ENCODE measurements at places on chromosomes 4 and X. TPM values are rescaled to one million over a fixed set of nuclear protein-coding genes. Genes with fewer than 3 reads are reported as not detected.

Gene PDE5A
- total RNA-seq: 9.9 TPM

Gene MAGEA6
- total RNA-seq: not detected

Gene SPANXA1
- not detected for total RNA-seq

Gene NLGN4X
- total RNA-seq: 0.52 TPM

Gene GNRHR
- total RNA-seq: not detected

Gene CFAP299
- not detected for total RNA-seq

Gene TCEAL3
- 5.1 TPM for total RNA-seq

Gene CT47A1
- not detected for total RNA-seq

Gene RAB40A
- not detected for total RNA-seq

Gene OPHN1
- 10.8 TPM for total RNA-seq

Gene ATG4A
- total RNA-seq: 22.1 TPM

Gene LRAT
- total RNA-seq: not detected

Gene NPNT
- 2.6 TPM for total RNA-seq

Gene RTL9
- total RNA-seq: not detected

Gene SPANXN4
- total RNA-seq: not detected

Gene VBP1
- 79.9 TPM for total RNA-seq

Gene DCAF8L2
- total RNA-seq: not detected

Gene CT45A3
- total RNA-seq: not detected

Gene HERC6
- total RNA-seq: 1.6 TPM

Gene S100P
- total RNA-seq: not detected

Gene DOK7
- total RNA-seq: 10.5 TPM

Gene AWAT2
- not detected for total RNA-seq

Gene RNF150
- 1.6 TPM for total RNA-seq

Gene EFHC2
- not detected for total RNA-seq

Gene PPP1R2C
- total RNA-seq: not detected

Gene CCDC160
- not detected for total RNA-seq

Gene PHOX2B
- total RNA-seq: not detected

Gene KLB
- not detected for total RNA-seq

Gene QRFPR
- not detected for total RNA-seq

Gene TMPRSS11E
- total RNA-seq: not detected

Gene SPANXN2
- not detected for total RNA-seq

Gene TMEM192
- total RNA-seq: 18.9 TPM

Gene PRDM5
- total RNA-seq: 2.3 TPM
